ENCODE measurements at places on chromosomes 11 and 22.

DNA sequence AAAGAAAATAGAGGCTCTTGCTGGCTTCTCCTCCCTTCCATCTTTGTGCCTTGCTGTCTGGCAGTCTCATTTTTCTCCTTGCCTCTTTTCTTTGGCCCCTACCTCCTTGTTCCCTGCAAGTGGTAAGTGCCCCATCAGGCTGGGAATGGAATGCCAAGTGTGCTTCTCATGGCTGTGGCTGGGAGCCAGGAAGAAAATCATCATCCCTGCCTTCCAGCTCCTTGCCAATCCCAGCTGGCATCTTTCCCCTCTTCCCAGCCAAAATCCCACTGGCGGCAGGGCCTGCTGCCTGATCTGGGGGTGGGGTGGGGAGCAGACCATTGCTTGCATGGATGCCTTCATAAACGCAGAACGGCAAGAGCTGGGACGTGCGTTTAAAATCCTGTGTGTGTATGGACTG lies 27.0 kb upstream of the SLC25A18 start:
- no peak for DNase-seq

DNA sequence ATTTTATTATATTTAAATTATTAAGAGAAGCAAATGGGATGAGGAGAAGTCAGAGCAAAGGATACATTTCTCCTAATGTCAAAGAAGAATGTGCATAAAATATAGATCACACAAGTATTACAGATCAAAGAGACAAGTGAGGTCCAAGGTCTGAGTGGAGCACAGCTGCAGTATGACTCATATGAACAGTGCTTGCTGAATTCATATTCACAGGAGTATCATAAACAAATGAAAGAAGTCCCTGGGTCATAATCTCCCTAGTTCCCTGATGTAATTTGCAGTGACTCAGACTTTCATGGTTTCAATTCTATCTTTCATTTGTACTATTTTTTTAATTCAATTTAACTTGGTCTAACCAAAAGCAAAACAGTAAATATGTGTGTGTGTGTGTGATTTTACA lies 499.0 kb upstream of the CCDC179 start:
- no peak for DNase-seq

DNA sequence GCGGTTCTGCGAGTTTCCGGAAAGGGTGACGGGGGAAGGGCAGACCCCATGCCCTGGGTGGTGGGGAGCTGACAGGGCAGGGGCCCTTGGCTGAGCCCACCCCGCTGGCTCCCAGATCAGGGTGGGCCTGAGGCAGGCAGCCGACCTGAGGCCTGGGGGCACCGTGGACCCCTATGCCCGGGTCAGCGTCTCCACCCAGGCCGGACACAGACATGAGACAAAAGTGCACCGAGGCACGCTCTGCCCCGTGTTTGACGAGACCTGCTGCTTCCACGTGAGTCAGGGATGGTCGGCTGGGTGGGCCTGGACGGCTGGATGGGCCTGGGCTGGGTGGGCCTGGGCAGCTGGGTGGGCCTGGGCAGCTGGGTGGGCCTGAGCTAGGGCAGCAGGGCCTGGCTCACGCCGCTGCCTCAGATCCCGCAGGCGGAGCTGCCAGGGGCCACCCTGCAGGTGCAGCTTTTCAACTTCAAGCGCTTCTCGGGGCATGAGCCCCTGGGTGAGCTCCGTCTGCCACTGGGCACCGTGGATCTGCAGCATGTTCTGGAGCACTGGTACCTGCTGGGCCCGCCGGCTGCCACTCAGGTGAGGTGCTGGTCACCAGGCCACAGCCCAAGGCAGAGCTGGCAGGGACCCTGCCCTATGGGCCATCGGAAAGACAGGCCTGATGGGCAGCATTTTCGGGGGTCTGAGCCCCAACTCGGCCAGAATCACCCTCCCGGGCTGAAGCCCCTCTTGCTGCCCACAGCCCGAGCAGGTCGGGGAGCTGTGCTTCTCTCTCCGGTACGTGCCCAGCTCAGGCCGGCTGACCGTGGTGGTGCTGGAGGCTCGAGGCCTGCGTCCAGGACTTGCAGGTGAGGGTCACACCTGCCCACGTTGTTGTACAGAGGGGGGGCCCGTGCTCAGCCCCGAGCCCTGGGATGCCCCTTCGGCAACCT lies 1.5 kb downstream of the SYT8 start:
- no peak for DNase-seq

DNA sequence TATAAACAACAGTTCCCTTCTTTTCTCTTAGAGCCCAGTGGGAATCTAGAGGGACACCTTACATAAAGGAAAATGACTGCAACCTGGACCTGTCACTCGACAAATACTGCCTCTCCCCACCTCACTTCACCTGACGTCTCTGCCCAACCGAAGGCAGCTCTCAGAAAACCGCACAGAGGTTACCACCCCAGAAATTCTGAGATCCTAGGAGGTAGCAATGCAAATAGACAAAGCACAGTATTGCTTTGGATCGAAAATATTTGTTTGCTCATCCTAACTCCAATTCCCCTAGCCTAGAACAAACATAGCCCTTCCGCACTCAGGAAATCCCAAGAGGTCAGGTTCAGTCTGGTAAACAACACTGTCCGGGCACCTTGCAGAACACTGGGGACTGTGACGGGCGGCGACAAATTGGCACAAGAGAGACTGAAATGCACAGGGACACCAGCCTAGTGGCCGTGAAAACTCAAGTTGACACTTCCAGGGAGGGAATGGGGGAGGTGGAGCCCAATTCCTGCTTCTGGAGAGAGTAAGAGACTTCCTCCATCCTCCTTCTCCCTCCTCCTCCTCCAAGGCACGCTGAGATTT lies 420 bp upstream of the TRIM44 start:
- no peak for DNase-seq

DNA sequence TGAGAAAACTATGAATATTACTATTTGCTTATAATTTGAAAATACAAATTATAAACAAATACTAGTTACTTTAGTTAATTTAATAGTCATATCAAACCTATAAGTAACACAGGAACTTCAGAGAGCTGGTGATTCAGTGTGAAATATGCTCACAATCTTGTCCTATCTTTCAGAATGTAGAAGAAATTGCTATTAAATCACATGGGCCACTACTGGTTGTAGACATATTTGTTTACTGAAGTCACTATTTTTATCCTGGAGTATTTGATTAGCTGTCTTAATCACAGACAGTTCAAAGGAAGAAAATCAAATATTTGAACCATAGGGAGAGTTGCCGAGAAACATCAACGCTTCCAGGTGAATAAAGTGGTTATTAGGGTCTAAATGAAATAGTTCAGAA lies 187.6 kb upstream of the ANO3 start:
- DNase-seq, result no peak

All from A549 (cell line).